Activated T-helper 2 cell treated with anti-CD3 and anti-CD28 coated beads, Interferon-gamma antibody, Interleukin-2, Interleukin-4, amounts not matched to agents 10 μg/mL and 5 μg/mL and 100 μg/mL, durations not matched to agents 14 hours and 24 hours and 36 hours (primary cell): ENCODE measurements at places on chromosomes 1 and 21. TPM values are rescaled to one million over a fixed set of nuclear protein-coding genes. Genes with fewer than 3 reads are reported as not detected.

The FAAH gene
- 2.4 and 3.8 TPM in 2 replicates for total RNA-seq

The RGS18 gene
- not detected in 2 replicates for total RNA-seq

DNA sequence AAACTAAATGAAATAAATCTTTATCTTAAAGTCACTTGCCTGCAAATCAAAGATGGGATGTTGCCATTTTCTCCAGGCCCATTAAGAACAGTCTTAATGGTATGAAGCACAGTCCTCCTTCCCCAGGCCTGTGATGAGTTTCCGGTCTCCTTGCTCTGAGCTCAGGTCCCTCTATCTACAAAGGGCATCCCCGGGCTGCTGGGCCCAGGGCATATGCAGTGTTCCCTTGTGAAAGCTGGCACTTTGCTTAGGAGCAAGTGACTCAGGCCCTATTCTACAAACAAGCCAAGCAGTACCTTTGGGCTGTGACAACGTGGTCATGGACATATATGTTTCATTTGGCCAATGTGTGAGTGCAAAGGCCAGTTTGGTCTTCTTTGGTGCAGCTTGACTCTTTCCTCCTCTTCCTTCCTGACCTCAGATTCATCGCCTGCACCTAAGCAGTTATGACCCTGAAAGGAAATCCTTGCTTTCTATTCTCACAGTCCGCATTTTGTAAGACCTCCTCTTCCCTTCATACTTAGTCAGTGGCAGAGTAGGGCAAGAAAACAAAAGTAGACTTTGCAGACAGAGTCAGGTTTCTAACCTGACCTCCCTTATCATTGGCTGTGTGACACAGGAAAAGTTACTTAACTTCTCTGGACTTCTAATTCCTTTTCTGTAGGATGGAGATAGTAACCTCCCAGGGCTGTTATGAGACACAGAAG is 109.5 kb downstream of the ERG start:
- H3K4me3 ChIP-seq: no peak overlapping the region
- H3K27ac ChIP-seq: no peak overlapping the region
- H3K36me3 ChIP-seq: no peaks in the 10 kb centered on the region
- peaks cover 19% of the 10 kb centered on the region for H3K4me1 ChIP-seq
- no peak for DNase-seq

- no peaks in the 10 kb centered on the region for H3K36me3 ChIP-seq
- H3K27me3 ChIP-seq: peaks cover 12% of the 10 kb centered on the region
- no peak for DNase-seq
- H3K27ac ChIP-seq: no peak overlapping the region
- no peaks in the 10 kb centered on the region for H3K4me1 ChIP-seq
Observed at GRCh38 chr1:186195377-186195931, 179.6 kb downstream of the TPR start.

DNA sequence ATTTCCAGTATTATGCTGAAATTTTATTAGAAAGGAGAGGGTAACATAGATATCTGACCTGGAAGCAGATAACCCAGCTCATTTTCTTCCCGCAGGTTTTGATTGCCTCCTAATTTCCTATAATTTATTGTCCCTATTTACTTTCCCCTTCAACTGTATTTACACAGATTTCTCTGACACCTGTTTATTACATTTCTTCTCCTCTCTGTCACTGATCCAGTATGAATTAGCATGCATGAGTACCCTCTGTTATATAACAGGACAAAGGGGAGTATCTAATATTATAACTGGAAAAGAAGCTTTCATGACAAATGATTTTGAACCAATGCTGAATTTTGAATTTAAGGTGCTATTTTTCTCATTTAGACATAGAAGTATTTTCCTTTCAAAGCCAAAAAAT is 37.4 kb downstream of the DENND1B start:
- H3K4me1 ChIP-seq: peaks cover 43% of the 10 kb centered on the region
- H3K27ac ChIP-seq: no peak overlapping the region
- H3K27me3 ChIP-seq: no peaks in the 10 kb centered on the region
- DNase-seq: no peak
- H3K4me3 ChIP-seq: no peak overlapping the region
- H3K36me3 ChIP-seq: peaks cover 28% of the 10 kb centered on the region

DNA sequence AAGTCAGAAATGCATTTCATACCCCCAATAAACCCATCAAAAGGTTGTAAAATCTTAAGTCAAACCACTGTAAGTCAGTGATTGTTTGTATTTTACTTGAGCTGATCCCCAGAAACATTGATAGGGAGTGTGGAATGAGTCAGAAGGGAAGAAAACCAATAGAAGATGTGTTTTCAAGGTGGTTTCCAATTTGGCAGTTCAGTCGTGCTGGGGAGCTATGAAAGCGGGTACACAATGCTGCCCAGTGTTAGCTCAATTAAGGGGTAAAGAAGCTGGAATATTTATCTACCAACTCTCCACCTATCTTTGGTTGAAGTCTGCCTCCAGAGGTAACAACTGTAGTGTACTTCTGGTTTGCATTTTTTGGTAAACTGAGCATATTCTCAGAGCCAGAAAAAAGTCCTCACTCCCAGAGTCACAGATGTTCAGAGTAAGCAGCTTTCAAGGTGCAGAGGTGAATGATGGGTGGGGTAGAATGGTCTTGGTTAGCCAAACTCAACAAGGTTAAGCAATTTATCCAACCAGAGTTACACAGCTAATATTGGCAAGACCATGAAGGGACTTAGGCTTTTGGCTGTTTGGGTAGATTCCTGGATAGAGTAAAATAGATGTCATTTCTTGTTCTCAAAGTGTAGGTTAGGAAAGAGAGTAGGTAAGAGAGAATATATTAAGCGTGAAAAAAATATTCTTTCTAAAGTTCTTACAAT is 202.9 kb upstream of the ADGRL2 start:
- no peaks in the 10 kb centered on the region for H3K27me3 ChIP-seq
- DNase-seq: no peak
- H3K4me3 ChIP-seq: no peak overlapping the region
- no peaks in the 10 kb centered on the region for H3K36me3 ChIP-seq
- no peak overlapping the region for H3K27ac ChIP-seq
- H3K4me1 ChIP-seq: no peaks in the 10 kb centered on the region

DNA sequence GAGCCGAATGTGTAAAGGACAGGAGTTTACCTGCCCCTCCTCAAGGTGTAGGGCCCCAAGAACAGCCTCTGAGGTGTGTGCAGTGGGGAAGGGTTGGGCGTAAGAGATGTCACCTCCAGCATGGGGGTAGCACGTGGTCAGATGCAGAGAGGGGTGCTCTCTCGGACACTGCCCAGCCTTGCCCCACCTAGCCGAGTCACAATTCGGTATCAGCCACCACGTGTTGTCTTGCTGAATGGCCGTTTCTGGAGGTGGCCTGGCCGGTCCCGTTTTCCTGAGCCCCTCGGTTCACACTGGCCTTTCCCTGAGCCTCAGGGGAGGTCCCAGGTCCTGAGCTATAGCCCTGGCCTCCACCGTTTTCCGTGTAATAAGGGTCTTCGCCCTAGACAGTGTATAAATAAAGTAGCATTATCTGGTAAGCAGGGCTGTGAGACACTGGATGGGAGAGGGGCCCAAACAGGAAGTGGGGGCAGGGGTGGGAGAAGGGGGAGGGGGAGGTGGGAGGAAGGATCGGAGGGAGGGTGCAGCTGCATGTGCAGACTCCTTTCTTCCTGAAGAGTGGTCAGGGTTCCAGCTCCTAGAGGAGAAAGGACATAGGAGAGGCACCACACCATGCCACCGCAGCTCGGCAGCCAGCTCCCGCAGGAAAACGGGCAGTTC is 23.3 kb downstream of the CD34 start:
- no peak overlapping the region for H3K27ac ChIP-seq
- H3K4me1 ChIP-seq: peaks cover 33% of the 10 kb centered on the region
- peaks cover 4% of the 10 kb centered on the region for H3K27me3 ChIP-seq
- H3K4me3 ChIP-seq: no peak overlapping the region
- no peak for DNase-seq
- no peaks in the 10 kb centered on the region for H3K36me3 ChIP-seq

DNA sequence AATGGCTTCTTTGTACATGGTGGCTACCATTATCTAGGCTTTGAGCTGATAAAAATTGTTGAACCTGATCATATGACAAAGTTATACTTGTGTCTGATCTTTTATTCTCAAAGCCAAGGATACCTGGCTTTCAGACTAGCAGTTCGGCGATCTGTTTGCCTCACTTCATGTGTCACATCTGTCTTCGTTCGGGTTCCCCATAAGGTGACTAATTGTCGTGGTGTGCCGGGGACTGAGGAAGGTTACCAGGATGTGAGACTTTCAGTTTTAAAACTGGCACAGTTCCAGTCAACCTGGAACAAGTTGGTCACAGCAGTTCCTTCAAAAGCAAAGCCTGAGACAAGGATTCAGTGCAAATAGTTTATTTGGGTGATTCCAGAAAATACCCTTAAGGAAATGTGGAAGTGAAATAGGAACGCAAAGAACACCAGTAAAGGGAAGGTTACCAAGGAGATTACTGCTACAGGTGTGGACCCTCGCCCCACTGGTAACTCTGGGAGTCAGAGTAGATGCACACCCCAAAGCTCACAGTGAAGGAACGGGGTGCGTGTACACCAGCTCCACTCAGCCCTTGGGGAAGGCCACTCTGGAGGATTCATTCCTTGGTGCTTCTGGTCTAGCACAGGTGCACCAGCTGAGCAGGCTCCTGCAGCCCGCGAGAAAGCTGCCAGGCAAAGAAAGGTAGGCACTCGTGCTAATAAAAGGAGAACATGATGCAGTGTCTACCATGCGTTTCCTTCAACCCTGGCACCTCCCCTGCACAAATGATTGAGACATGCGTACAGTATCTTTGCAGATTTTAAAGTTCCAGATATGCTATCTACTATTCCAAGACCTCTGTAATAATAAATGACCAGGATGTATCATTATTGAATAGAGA is 69.0 kb downstream of the VWA5B1 start:
- no peaks in the 10 kb centered on the region for H3K36me3 ChIP-seq
- DNase-seq: no peak
- peaks cover 48% of the 10 kb centered on the region for H3K27me3 ChIP-seq
- H3K4me3 ChIP-seq: no peak overlapping the region
- H3K27ac ChIP-seq: no peak overlapping the region

DNA sequence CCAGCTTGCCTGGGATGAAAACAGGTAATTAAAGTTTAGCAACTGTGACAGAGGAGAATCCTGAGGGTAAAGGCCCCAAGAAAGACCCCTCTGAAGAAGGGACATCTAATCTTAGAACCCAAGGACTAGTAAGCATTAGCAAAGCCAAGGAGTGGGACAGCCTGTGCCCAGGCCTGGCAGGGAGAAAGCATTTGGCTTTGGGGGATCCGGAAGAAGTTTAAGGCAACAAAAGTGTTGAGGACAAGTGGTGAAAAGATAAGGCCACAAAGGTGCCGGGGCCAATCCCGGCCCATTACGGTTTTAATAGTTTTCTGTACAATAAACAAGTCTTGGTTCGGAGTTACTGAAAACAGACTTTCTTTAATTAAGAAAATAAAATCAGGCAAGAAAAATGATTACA is 275.5 kb downstream of the TM2D1 start:
- H3K27me3 ChIP-seq: peaks cover 2% of the 10 kb centered on the region
- no peak overlapping the region for H3K4me3 ChIP-seq
- DNase-seq: no peak
- H3K27ac ChIP-seq: no peak overlapping the region
- no peaks in the 10 kb centered on the region for H3K4me1 ChIP-seq

DNA sequence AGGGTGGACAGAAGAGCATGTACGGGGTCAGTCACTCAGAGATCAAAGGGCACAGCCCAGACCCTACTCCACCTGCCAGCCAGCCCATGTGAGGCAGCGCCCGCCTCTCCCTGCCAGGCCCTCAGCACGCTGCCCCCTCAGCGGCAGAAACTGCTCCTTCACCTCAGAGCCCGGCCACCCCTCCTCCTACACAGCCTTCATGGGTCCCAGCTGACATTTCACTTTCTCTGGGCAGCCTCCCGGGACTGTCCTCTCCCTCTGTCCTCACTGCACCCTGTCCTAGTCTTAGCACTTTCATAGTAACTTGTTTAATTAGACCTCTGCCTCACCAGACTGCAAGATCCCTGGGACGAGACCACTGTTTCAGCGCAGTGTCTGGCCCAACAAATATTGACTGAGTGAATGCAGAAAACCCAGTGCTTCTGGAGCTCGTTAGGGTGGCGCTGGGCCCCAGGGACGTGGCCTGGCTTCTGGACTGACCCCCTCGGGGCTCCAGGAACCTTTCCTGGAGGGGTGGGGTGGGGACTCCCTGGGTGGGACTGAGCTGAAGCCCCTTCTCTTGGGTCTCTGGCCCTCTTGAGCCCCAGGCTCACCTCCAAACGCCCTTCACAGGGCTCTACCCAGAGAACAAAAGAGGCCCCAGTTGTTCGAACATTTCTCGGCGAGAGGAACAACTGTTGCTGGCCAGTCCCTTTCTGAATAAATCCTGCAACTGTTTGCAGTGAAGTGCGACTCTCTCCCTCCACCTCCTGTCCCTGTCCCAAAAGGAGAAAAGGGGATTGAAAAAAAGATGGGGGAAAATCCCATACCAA is 114.9 kb downstream of the CASZ1 start:
- H3K4me1 ChIP-seq: no peaks in the 10 kb centered on the region
- no peaks in the 10 kb centered on the region for H3K27me3 ChIP-seq
- H3K36me3 ChIP-seq: no peaks in the 10 kb centered on the region
- DNase-seq: no peak

GRCh38 chr1:43783096-43783670 is 75.8 kb downstream of the ST3GAL3 start:
- H3K4me1 ChIP-seq: peaks cover 25% of the 10 kb centered on the region
- H3K27me3 ChIP-seq: no peaks in the 10 kb centered on the region
- no peak for DNase-seq
- peaks cover 25% of the 10 kb centered on the region for H3K36me3 ChIP-seq

- no peaks in the 10 kb centered on the region for H3K36me3 ChIP-seq
- H3K4me1 ChIP-seq: peaks cover 9% of the 10 kb centered on the region
- no peak for DNase-seq
- H3K4me3 ChIP-seq: no peak overlapping the region
Observed at GRCh38 chr1:169610858-169611257, 19.1 kb downstream of the SELP start.

DNA sequence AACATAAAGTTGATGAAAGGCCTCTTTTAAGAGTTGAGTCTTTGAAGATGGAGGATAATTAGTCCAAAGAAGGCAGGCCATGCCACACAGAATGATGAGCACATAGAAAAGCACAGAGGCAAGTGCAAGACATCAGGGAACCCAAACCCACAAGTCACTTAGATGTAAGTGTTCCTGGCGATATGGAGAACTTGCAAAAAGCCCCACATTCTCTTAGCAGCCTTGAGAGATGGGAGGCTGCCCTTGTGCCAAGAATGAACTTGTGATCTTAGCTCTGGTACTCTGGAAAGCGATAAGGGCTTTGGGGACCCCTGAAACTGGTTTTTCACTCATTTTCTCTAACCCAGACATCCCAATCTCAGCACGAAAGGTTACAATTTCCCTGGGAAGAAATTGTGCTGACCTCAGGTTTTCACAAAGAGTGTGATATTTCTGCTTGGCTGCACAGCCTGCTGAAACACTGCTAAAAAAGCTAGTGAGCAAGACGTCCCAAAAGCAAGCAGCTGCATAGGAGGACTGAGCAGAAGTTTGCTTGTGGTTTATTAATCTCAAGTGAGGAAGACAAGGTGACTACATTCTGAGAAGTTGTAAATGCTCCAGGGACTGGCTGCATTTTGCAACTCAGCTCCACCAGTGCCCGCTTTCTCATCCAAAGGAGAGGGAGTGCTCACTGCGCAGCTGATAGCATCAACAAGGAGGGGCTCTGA is 496.9 kb upstream of the CAMK1G start:
- H3K4me1 ChIP-seq: no peaks in the 10 kb centered on the region
- no peak overlapping the region for H3K4me3 ChIP-seq
- H3K36me3 ChIP-seq: no peaks in the 10 kb centered on the region
- no peak for DNase-seq
- no peaks in the 10 kb centered on the region for H3K27me3 ChIP-seq
